ENCODE measurements at places on chromosomes 7 and 10.

- no peak for DNase-seq
Observed at GRCh38 chr7:25409897-25410636, 181.8 kb upstream of the NPVF start.

- no peak for DNase-seq
Observed at GRCh38 chr7:96287132-96287531, 34.8 kb downstream of the SLC25A13 start.

GRCh38 chr7:116100626-116101025 is 70.1 kb upstream of the TFEC start:
- DNase-seq, result no peak

GRCh38 chr10:48745662-48746245 is 61.1 kb downstream of the WDFY4 start:
- no peak for DNase-seq

Measured in activated CD4-positive, alpha-beta T cell treated with anti-CD3 and anti-CD28 coated beads for 36 hours (primary cell).